ENCODE measurements at places on chromosomes 7 and 10.

DNA sequence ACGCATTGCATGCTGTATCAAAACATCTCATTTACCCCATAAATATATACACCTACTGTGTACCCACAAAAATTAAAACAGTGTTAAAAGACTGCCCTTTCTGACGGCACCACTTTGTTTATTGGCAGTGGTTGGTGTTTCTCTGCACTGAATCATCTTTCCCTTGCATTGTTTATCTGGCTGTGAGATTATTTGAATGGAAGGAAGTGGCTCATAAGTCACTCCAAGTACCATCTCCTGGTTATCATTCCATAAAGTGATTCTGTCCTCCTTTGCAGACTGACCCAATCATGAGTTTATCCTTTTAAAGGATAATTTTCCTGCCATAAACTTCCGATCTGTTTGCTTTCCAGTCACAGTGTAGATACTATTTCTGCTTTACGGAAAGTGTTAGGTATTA lies 183.8 kb downstream of the CAMK1D start:
- DNase-seq = no peak

- DNase-seq = no peak
These were observed 7.5 kb downstream of the MYO1G start for GRCh38 chr7:44971188-44971901.

DNA sequence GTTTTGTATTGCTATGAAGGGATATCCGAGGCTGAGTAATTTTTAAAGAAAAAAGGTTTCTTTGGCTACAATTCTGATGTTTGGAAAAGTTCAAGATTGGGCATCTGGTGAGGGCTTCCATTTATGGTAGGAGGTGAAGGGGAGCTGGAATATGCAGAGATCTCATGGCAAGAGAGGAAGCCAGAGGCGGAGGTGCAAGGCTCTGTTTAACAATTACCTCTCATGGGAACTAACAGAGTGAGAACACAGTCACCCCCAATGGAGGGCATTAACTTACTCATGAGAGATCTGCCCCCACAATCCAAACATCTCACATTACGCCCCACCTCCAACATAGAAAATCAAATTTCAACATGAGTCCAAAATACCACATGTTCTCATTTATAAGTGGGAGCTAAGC lies 62.0 kb downstream of the AKR1D1 start:
- DNase-seq = no peak

DNA sequence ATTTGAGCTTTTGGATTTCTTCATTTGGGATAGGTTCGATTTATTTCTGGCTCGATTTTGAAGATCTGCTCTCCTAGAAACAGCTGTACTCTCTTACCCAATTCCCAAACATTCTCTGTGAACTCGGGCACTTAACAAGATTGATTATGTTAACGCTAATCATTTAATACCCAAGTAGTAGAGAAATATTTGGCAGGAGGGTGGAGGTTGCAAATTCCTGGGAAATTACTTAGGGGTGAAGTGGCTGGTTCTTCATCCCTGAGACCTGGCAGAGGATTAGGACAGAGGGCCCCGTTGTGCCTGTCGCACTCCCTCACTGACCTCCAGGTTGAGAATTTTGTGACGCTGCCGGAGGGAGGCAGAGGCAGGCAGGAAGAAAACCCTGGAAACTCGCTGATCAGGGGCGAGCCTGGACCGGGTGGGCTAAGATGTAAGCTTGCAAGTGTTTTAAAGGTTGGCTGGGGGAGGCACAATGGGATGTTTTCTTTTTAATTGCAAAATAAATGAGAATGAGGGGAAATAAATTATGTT lies 182.6 kb downstream of the TCF7L2 start:
- no peak for DNase-seq

GRCh38 chr7:71363223-71363622 lies 231.3 kb downstream of the GALNT17 start:
- no peak for DNase-seq

- DNase-seq = no peak
These were observed 535.9 kb upstream of the POT1 start for GRCh38 chr7:125465527-125465926.

GRCh38 chr10:96598846-96599245 lies 12.0 kb upstream of the TM9SF3 start:
- DNase-seq = no peak

GRCh38 chr7:31864646-31865045 lies 177.6 kb downstream of the PPP1R17 start:
- no peak for DNase-seq

DNA sequence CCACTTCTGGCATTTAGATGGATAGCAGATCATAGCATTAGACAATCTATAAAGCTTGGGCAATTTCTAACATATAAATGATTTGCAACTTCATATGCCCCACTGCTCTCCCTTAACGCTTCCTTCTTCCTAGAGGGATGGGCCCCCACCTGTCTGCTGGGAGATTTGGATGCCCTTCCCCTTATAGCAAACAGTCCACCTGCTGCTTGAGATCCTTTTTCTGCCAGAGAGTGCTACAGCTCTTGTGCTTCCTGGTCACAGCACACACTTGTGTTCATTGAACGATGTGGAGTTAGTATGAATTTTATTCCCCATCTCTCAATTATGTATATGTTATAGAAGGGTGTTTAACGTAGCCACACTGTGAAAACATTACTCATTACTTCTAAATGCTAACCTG lies 10.4 kb upstream of the PCGF5 start:
- DNase-seq = no peak

DNA sequence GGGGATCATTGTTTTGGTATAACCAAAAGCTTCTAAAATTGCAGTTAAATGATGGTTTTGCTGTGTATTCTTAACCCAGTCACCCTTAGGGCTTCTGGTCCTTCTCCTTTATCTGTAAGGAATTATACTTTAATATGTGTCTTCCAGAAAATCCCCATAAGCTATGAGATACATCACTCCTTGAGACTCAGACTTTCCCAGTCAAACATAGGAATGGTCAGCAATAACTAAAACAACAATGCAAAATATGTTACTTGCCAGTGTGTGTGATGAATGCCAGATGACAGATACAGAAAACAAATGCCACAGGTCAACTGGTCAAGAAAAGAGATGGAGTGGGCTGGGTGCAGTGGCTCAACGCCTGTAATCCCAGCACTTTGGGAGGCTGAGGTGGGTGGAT lies 10.1 kb downstream of the ADD3 start:
- no peak for DNase-seq

- DNase-seq = peak; percentile 54
These were observed 44.8 kb upstream of the GRID1 start for GRCh38 chr10:86411281-86411841.

GRCh38 chr7:108408296-108408991 lies 47.8 kb downstream of the NRCAM start:
- no peak for DNase-seq

- DNase-seq = peak; percentile 65
These were observed 652 bp downstream of the KAZALD1 start for GRCh38 chr10:101062232-101063049.

GRCh38 chr7:86814661-86815379 lies 171.1 kb downstream of the GRM3 start:
- no peak for DNase-seq

DNA sequence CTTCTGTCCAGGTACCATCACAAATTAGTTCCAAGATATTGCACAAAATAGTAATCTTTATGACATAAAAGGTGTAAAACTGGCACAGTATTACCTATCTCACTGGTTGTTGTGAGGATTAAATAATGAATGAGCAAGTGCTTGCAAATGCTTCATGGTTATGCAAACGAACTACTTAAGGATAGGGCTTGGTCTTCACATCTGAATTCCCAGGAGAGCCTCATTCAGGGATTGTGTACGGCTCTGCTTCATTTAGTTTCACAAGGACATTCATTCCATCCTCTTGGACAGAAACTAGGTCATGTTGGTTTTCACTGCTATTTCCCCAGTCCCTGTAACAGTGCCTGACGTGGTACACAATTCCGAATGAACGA lies 12.1 kb downstream of the ABCA13 start:
- no peak for DNase-seq

GRCh38 chr7:2799253-2799652 lies 44.9 kb downstream of the GNA12 start:
- no peak for DNase-seq

- DNase-seq = no peak
These were observed 43.0 kb upstream of the HECTD2 start for GRCh38 chr10:91367127-91367531.

DNA sequence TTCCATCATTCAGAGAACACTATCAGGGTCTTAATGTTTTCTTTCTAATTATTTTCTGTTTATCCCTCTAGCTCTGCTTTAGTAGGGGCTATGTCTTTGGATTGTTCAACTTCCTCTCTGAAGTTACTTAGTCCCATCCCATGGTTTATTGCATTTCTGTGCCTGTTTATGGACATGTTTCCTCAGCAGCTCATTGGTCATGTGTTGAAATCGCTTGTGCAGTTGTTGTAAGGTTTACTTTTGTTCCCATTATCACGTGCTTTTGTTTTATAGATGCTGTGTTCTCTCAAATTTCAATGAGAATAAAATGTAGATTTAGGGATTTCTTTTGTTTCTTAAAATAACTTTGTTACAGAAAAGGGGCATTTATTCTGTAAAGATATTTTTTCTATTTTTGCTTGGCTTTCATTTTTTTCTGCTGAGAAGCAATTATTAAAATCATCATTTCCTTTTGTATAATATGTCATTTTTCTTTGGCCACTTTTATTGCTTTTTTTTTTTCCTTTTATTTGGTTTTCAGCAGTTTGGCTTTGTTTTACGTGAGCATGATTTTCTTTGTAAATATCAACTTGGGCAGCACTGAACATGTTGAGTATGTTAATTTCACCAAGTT lies 110.9 kb downstream of the CCDC7 start:
- no peak for DNase-seq

GRCh38 chr7:131076711-131077181 lies 250.9 kb upstream of the MKLN1 start:
- DNase-seq = no peak

- DNase-seq = no peak
These were observed 59.1 kb upstream of the GJD4 start for GRCh38 chr10:35545878-35546590.

- DNase-seq = no peak
These were observed 16.1 kb downstream of the R3HCC1L start for GRCh38 chr10:98150544-98150943.

DNA sequence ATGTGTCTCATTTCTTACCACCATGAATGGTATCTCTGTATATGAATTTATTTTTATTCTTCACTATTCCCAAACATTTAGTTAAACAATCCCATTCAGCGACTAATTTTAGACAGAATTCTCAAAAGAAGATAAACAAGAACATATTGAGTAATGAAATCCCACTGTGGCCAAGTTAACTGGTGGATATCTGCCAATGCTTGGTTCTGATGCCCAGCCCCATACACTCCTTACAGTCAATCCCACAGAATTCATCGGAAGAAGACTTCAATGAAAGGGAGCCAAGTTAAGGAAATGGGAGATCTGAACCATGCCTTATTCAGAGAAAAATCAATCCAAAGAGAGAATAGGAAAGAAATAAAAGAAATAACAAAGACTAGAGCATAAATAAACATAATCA lies 518.0 kb downstream of the XPNPEP1 start:
- no peak for DNase-seq

- DNase-seq = no peak
These were observed 191.1 kb downstream of the ZMYND11 start for GRCh38 chr10:326350-326749.

DNA sequence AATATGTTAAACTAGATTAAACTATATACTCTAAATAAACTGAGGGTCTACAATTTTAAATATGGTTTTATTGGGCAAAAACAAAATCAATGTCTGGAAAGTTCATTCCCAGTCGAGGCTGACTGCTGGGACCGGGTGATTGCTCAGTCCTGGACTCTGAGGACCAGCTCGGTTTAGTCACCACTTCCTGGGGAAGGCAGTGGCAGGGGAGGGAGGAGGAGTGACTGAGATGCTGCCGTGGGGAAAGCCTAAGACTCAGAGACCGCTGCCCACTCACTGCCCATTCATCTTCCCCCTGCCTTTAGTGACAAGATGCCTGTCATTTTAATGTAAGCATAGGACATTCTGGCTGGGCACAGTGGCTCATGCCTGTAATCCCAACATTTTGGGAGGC lies 29.0 kb downstream of the ATOH7 start:
- DNase-seq = no peak

- no peak for DNase-seq
These were observed 30.8 kb upstream of the VSIR start for GRCh38 chr10:71804077-71804476.

All from stimulated activated CD4-positive, alpha-beta T cell treated with anti-CD3 and anti-CD28 coated beads, Interleukin-4, amount 100 ng/mL, for 4 hours (primary cell).